ENCODE measurements at places on chromosomes 13 and 19.

DNA sequence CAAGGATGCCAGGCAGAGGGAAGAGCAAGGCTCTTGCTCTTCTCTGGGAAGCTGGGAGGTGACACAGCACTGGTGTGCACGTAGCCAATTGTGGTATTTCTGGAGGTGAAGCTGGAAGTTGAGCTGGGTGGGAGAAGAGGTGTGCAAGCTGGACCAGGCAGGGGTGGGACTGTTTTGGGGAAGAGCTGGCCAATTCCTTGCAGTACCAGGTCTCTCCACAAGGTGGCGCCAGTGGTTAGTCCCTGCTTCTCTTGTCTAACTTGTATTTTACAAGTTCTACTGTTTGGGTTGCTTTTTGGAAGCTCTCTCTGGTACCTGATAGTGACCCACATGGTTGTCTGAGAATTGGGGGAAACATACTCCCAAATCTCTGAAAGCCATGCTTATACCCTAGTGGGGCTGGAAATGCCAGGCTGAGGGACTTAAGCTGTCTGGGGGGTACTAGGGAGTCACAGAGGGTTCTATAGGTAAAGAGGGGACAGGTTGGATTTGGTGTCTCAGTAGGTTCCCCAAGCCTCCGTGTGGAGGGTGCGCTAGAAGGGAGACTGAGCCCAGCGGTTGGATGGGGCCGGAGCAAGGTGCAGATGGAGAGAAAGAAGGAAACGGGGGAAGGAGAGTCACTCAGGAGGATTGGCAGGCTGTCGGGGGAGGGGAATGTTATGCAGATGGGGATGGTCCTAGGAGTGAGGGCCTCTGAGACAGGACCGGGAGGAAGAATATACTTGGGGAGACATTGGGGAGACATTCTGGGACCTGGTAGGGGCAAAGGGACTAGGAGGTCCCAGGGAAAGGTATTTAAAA is 3.0 kb downstream of the HPN start:
- DNase-seq = peak; percentile 66

- DNase-seq = no peak
Observed at GRCh38 chr13:113117335-113117872, 5.2 kb upstream of the F10 start.

GRCh38 chr19:12788682-12789097 is 2.6 kb upstream of the JUNB start:
- peak; percentile 54 for DNase-seq

- no peak for DNase-seq
Observed at GRCh38 chr19:28596561-28597071, 616.3 kb downstream of the UQCRFS1 start.

- DNase-seq = no peak
Observed at GRCh38 chr13:93399212-93399611, 172.6 kb downstream of the GPC6 start.

GRCh38 chr19:42088471-42089190 is 12.7 kb downstream of the ZNF574 start:
- no peak for DNase-seq

GRCh38 chr19:16871871-16872270 is 16.9 kb upstream of the F2RL3 start:
- no peak for DNase-seq

GRCh38 chr13:40631605-40632004 is 34.8 kb downstream of the FOXO1 start:
- no peak for DNase-seq

DNA sequence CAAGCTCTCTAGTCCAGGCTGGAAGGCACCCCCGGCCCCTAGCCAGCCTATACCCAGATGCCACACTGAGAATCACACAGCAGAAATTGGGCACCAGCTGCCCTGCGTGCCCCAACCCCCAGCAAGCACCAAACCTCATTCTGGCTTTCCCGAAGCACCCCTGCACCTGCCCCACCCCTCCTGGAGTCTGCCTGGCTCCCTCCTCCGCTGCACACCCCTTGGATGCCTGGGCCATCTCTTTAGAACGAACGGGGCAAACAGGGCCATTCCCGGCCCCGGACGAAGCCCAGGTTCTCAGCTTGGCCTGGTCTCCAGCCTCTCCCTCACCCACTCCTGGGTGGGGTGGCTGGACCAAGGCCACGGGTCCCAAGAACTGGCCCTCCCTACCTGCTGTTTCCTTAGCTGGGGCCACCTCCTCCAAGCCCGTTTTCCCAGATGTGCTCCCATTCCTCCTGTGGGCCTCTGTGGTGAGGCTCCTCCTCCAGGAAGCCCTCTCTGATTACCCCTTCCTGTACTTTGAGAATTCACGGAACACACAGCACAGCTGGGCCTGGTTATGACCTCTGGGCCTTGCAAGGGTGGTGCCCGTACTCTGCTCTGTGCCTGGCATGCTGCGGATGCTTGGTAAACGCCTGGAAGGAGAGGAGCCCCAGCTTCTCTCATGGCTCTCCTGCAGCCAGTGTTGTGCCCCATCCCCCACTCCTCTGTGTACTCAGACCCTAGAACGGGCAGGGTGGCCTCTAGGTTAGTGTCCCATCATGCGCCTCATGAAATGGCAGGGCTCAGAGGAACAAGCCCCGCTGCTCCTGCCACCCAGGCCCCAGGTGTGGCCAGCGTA is 21.4 kb downstream of the CEBPG start:
- DNase-seq = no peak

DNA sequence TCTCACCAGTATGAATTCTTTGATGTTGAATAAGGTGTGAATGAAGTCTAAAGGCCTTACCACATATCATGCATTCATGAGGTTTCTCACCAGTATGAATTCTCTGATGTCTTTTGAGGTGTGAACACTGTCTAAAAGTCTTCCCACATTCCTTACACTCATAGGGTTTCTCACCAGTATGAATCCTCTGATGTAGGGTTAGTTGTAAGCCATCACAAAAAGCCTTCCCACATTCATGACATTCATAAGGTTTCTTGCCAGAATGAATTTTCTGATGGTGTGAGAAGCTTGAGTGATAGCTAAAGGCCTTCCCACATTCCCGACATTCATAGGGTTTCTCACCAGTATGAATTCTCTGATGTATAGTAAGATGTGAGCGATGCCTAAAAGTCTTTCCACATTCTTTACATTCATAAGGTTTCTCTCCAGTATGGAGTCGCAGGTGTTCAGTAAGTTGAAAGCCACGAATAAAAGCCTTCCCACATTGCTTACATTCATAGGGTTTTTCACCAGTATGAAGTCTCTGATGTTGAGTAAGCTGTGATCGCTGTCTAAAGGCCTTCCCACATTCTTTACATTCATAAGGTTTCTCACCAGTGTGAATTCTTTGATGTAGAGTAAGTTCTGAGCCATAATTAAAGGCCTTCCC is 27.7 kb downstream of the ZNF461 start:
- no peak for DNase-seq

DNA sequence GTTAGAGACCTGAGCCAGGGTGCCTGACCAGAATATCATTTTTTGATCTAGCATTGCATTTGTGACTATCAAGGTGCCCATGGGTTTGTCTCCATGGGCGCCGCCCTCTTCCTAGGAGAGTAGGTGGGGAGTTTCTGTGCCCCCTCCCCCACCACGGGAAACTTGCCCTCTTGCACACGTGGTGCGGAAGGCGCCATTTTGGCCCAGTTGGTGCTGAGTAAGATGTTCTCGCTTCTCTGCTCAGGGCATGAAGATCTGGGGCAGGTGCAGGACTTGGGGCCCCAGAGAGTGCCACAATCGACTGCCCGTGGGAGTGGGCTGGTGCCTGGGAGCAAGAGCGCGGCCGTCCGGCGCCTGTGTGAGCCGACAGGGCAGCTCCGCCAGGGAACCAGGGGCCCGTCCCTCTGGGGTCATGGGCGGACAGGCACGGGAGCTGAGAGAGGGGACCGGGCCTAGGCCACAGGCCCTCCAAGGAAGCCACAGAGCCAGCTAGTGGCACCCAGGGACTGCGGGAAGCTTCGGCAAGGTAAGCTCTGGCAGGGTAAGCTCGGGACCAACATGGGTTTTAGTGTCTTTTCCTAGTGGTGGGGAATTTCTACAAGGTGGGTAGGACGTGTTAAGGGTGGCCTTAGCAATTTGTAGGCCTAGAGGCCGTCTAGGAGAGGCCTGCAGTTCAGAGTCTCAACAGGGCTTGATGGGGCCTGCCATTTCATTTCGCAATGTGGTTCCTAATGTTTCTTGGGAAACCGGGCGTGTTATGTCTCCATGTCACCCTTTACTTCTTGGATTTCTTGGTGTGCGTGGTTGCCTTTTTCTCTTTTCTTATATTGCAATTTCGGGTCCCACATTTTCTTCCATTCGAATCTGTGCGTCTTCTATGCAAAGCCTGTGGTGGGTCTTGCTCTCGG is 14.5 kb downstream of the SACS start:
- no peak for DNase-seq

- DNase-seq = no peak
Observed at GRCh38 chr13:62305756-62306155, 890.1 kb upstream of the PCDH20 start.

GRCh38 chr19:12567951-12568350 is 16.7 kb upstream of the ZNF564 start:
- no peak for DNase-seq

GRCh38 chr13:35225582-35225981 is 250.9 kb downstream of the MAB21L1 start:
- DNase-seq = no peak

- no peak for DNase-seq
Observed at GRCh38 chr19:34603003-34603402, 74.0 kb downstream of the SCGB2B2 start.

GRCh38 chr13:51373451-51373850 is 34.0 kb downstream of the SERPINE3 start:
- DNase-seq = no peak

GRCh38 chr19:45179072-45179891 is 698 bp downstream of the BLOC1S3 start:
- no peak for DNase-seq

DNA sequence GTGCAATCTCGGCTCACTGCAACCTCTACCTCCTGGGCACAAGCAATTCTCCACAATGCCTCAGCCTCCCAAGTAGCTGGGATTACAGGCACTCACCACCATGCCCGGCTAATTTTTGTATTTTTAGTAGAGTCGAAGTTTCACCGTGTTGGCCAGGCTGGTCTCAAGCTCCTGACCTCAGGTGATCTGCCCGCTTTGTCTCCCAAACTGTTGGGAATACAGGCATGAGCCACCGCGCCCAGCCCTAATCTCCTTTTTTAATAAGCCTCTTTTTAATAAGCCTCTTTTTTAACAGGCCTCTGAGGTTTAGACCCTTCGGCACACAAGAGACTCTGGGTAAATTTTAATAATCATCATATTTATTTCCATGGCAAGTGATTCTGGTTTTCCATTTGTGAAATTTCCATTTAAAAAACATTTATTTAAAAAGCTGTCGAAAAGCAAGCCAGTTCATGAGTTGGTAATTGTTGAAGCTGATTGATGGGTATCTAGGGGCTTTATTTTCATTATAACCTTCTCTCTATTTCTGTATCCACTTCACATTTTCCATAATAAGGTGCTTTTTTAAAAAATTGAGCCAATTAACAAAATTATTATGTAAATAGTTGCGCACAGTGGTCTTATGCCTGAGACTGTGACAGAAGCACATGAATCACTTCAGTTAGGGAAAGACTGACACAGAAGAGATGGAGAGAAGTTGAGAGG is 11.8 kb downstream of the POU2F2 start:
- DNase-seq = no peak

DNA sequence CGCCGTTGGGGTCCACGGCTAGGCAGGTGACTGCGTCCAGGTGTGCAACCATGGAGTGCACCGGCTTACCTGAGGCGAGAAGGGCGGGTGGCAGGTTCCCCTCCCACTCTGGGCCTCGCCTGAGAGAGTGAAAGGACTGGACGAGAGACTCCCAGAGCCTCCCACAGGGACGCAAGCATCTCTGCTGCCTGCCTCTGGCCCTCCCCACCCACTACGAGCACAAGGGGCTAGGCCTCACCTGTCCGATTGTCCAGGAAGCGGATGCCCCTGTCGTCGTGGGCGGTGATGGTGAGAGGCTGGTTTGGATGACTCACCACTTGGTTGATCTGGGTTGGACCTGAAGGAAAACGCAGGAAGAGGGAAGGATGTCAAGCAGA is 5.1 kb upstream of the PRKD2 start:
- no peak for DNase-seq
